ENCODE measurements at places on chromosomes 7 and 10.

DNA sequence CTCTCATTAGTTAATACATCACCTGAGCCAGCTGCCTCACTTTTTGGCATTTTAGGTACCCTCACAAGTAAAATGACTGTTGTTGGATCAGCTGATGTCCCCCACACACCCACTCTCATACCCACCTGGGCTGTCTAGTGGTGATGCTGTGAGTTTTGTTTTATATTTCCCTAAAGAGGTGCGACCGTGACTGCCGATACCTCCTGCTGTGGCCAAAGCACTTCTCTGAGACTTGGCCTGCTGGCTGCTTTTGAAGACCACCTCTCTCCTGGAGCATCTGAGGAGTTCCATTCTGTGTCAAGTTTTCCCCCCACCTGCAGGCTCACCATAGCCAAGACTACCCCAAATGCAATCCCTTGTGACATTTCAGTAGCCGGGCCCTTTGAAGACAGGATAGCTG is 6.4 kb upstream of the ACSL5 start:
- no peak for DNase-seq

DNA sequence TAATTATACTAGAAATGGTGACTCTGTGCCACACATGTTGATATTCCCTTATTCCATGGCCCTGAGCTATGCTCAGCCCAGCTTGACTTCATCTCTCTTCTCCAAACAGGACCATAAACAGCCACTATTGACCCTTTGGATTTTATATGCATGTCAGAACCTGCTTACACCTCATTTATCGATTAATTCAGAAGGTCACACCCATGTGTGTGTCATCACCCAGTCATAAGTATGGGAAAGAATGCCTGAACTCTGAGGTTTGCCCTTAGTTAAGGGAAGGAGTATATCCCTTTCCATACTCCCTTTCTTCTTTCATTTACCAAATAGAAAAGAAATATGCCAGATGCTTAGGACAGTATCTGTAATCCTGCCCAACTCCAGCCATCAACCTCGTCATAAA is 602.3 kb downstream of the SORCS3 start:
- DNase-seq: no peak

DNA sequence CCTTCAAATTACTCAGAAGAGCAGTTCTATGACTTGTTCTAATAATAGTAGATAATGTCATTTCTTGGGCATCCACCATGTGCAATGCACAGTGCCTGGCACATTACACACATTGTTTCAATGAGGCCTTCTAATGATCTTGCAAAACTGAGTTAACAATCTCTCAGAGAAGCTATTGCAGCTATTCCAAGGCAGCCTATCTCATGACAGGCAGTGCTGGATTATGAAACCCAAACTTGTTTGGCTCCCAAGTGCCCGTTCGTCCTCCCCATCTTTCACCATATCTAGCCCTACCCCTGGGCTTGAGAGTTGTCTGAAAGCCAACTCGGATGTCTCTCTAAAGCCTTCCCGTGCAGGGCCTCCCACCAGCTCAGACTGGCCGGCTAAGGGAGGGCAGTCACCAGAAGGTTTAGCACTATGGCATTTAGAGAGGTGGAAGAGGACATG is 405.1 kb downstream of the PLXNA4 start:
- DNase-seq: no peak

DNA sequence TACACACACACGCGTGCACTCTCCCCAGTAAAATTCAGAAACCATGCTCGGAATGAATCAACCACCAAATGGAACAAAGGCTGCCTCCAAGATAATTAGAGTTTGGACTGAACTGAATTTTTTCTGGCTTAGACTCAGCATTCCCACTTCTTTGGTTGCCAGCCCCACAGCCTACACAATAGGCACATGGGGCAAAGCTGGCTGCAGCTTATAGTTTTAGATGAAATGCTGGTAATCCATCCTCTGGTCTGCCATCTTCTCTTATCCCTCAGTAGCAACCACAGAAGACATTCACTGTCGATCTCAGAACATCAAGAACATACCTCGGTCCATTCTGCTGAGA is 44.2 kb downstream of the PDE1C start:
- DNase-seq: no peak

GRCh38 chr7:14576578-14576977 is 326.0 kb downstream of the DGKB start:
- DNase-seq: no peak

DNA sequence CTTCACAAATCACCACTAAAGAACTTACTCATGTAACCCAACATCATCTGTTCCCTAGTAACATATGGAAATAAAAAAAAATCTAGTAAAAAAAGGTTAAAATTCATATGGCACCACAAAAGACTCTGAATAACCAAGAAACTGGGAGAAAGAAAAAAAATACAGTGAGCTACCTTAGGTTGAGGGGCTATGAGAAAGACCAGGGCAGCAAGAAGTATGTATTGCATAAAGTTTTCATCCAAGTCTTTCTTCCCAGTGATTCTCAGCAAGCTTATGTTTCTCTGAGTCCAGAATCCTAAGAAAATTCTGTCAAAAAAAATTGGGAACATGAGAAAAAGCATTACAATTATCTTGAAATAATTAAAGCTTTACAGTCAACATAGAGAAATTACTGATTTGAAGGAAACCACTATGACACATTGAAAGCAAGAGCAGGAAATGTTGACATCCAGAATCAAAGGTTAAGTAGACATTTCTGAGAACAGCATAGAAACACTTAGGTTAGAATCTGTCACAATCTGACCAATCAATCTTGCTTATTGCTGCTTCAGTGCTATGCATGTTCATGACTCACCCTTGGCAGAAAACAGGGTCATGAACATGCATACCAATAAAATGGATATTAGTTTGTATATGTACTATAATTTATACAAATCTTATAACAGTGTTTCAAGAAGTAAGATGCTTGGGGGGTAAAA is 494.0 kb upstream of the POT1 start:
- DNase-seq: no peak

- no peak for DNase-seq
Measured at GRCh38 chr7:101944611-101945010, 127.2 kb downstream of the CUX1 start.

DNA sequence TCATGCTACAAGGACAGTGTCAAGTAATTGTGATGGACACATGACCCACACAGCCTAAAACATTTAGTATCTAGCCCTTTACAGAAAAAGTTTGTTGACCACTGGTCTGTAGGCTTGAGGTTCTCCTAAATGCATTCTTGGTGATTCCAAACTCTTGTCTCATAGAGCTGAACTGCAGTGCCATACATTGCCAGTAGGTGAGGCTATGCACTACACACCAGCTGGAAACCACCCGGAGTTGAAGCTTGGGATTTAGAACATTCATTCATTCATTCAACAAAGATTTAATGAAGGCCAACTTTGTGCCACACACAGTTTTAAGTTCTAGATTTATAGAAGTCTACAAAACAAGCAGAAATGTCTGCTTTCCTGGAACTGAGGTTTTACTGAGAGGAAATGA is 77.3 kb upstream of the TCF7L2 start:
- no peak for DNase-seq

GRCh38 chr7:98855610-98856422 is 14.0 kb downstream of the TMEM130 start:
- no peak for DNase-seq

DNA sequence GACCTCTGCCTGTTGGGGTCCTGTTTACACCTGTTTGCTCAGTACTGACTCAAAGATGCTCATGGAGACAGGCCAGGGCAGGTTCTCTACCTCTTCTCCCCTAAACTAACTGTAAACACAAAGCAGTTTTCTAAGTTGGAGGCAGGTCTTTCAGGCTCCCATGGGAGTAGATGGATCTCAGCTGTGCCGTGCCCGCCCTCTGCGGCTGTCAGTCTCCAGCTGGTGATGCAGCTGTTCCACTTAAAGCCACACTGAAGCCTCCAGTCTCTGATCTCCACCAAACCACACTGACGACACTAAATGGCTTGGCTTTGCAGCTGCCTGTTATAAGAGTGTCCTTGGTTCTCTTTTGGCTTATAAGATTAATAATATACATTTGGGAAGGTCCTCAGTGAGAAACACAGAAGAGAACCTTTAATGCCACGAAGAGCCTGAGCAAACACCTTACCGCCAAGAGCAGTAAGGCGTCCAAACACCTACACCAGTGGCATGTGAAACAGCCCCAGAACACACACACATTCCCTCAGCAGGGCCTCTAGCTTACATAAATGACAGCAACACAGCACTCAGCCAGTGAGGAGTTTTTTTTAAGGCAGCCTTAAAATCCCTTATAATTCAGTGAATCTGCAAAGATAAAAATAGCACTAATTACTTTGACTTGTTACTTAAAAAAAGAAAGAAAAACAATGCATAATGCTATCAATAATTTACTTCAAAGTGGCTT is 60.4 kb upstream of the KCNIP2 start:
- no peak for DNase-seq

DNA sequence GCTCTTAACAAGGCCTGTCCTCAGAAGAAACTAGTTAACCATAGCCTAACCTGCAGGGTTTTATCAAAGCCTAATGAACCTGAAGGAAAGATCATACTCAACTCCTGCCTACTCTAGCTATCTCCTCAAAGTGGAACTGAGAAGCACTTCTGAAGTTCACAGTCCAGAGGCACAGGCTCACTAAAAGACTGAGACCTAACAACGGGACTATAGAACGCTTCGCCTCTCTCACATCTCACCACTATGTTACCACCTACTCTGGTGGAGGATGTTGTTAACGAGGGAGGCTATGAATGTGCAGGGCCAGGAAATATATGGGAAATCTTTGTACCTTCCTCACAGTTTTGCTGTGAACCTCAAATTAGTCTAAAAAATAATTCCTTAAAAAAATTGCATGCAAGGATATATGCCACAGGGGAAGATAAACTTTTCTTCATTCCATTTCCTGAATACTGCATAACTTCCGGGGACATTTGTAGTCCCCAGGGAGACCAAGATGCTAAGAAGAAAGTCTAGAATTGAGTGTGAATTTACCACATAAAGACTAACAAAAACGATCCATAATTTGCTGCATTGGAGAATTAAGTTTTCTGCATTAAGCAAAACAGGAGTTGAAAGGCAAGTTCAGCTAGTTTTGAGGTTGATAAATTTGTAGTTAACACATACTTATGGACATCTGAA is 21.6 kb downstream of the LIPJ start:
- DNase-seq: no peak
